SHP77 treated with DMSO at 0.1 percent for 48 hours (cell line): ENCODE measurements at places on chromosomes 5 and 9.

DNA sequence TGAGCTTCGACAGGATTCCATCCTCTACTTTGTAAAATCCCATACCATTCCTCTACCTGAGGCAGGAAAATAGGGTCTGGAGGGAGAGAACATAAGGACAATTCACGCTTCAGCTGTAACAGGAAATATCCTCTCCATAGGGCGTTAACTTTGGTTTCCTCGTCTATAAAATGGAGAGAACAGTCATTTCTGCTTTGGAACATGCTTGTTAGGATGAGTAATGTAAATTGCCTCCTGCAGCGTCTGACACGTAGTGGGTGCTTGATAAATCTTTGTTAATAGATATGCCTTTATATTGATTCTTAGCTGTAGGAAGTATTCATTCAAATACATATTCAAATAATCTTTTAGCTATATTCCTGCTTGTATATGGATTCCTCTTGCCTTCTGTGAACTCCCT, 711 bp upstream of the SUB1 start:
- DNase-seq, result no peak

DNA sequence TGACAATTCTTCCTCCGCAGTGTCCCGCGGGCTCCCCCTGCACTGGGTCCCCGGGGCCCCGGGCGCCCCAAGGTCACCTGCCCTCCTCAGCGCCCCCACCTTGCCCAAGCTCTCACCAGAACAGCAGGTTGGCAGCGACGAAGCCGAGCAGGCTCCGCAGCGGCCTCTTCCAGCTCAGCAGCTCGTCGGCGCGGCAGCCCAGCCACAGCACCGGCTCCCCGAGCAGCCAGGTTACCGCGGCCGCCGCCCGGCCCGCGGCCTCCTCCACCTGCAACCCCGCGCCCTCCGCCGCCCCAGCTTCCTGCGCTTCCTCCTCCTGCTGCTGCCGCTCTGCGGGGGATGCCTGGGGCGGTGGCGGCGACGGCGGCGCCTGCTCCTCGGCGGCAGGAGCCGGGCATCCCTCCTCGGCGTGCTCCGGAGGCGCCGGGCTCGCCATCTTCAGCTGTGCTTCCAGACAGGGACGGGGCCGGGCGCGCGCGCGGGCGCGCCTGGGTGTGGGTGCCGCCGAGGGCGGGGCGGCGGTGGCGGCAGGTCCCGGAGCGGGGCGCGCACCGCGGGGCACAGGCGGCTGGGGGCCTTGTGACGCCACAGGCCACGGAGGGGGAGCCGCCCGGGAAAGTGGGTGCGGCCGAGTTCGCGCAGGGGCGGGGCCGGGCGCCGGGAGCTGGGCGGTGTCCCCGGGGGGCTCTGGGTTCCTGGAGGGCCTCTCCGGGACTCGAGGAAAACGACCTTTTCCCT, at the start of gene RETREG1:
RETREG1 (minus strand) TSS at position 462 of the 738 bp plus-strand sequence; CDS start at position 436, 26 bp downstream.
- DNase-seq, result no peak

DNA sequence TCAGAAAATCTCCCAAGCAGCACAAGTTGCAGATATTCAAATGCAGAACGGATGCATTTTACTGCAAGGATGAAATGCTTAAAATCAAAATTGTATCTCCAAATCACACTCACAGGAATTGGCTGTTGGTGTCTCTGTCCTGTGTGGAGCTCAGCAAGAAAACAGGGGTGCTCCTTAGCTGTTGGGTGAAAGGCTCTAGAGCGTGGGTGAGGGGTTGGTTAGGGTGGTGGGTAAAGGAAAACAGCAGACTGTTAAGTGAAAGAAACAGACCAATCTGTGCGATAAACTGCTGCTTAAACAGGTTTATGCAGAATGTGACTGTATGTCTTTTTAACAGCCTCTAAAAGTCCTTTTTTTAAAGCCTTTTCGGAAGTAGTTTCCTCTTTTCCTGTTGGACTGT, 19.8 kb downstream of the CDH6 start:
- no peak for DNase-seq

DNA sequence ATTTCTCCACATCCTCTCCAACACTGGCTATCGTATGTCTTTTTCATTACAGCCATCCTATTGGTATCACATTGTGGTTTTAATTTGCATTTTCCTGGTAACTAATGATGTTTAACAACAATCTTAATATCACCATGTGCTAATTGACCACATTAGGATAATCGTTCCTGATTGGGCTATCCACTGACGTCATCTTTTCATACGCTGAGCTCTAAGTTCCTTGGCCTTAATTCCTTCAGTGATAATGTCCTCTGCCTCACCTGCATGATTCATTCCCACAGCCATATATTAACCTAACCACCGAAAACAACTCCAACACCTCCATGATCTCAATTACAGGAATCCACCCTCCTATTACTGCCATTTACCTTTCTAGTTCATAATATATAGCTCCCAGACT, 547.9 kb upstream of the BRINP1 start:
- DNase-seq, result no peak

- DNase-seq, result no peak
Measured at GRCh38 chr9:37776328-37776727, 8.5 kb downstream of the EXOSC3 start.

DNA sequence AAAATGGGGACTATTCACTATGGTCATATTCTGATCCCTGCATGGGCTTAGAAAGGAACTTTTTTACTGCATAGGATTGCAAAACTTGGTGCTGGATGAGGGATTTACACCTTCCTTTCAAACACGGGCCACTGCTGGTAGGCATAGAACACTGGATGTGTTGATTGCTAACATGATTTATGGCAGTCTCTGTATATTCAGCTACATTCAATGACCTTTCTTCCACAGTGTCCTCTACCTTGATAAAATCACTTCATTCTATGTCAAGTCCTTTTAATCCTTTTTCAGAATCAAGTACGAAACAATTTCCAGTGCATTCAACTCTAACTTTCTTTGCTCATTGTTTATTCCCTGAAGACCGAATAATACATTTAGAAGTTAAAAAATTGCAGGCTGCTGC, 91.9 kb upstream of the ATG10 start:
- peak; percentile 42 for DNase-seq

GRCh38 chr5:96509721-96510350, 76.8 kb upstream of the PCSK1 start:
- DNase-seq, result no peak

DNA sequence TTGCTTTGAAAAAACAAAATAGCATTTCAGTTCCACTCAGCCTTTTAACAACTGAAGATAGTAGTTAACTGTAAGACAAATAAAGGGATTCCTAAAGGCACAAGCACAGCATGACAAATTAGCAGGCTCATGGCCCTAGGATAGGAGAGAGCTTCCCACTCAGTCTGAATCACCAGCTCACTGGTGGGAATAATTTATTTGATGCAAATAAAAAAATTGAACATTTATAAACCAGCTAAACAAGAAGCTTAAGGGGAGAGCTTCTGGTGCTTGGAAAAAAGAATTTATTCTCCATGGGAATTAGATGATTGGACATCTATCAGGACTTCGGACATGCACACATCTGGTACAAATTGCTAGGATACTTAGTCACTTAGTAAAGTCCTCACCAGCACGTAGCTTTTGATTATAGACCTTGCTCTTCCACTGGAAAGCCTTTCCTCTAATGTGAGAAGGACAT, 294.1 kb upstream of the TNC start:
- DNase-seq, result no peak

DNA sequence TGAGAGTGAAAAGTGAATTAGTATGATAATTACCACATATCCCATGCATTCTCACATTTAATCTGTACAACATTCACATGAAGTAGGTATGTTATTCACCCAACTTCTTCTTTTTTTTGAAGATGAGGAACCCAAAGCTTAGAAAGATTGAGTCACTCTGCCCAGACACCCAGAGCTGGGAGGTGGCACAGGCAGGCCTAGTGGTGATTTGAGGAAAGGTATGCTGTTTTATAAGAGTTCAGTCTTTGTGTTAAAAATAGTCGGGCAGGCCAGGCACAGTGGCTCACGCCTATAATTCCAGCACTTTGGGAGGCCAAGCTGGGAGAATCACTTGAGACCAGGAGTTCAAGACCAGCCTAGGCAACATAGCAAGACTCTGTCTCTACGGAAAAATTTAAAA, 285.3 kb downstream of the NR3C1 start:
- DNase-seq, result no peak

DNA sequence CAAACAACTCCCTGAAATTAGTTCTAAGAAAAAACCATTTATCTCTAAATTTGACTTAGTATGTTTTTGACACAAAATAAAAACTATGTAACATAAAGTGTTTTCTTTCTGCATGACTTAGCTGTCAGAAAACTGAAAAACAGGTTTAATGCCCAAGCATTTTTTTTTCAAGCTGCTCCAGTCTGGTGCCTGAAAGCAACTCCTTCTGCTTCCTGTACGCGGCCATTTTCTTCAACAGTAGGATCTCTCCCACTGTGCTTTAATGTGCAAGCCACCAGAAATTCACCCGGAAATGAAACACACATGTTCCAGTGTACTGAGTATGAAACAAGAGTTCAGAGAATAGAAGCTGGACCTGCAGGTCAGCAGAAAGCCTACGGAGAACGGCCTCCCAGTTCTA, 161.2 kb downstream of the MED27 start:
- DNase-seq, result no peak

DNA sequence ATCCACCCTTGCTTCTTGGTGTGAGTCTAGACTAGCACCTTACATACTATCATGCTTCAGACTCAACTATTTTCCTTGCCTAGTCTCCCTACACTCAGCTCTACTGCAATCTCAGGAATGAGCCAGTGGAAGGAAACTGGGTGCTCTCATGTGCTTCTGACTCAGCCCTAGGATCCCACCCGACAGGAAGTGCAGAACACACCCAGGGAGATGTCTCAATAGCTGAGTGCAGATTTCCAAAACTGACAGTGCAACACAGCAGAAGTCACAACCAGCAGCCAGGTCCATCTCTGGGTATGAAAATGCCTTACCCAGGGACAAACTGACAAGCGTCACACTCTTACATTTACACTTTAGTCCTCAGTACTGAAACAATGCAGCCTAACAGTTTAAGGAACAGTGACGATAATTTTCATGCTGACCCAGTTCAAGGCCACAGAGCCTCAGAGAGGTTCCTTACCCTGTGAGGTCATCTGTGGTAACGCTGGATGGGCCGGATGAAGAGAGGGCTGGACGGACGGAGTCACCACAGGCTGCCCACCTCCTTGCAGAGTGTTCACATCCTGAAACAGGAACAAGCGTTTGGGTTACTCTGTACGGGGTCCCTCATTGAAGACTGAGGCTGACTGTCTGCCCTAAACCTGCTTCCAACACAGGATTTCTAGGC, 33.0 kb downstream of the FKBP15 start:
- no peak for DNase-seq
